ENCODE measurements at places on chromosomes 2 and 18.

DNA sequence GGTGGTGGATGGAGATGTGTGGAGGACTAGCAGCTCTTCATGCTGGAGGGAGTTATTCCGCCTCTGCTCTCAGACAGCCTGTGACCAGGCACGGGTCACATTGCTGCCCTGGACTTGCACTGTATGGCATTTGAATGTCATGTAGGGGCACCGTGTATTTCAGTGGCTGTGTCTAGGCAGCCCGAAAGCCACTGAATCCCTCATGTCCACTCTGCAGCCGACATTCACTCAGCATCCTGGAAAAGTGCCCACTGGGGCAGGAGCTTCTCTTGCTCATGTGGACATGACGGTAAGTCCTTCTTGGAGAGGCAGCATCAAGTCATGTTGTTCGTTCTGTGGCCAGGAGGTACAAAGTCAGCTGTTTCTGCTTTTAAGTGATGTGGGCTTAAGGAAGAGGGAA, 127.9 kb downstream of the SH3RF3 start:
- no peak for DNase-seq

DNA sequence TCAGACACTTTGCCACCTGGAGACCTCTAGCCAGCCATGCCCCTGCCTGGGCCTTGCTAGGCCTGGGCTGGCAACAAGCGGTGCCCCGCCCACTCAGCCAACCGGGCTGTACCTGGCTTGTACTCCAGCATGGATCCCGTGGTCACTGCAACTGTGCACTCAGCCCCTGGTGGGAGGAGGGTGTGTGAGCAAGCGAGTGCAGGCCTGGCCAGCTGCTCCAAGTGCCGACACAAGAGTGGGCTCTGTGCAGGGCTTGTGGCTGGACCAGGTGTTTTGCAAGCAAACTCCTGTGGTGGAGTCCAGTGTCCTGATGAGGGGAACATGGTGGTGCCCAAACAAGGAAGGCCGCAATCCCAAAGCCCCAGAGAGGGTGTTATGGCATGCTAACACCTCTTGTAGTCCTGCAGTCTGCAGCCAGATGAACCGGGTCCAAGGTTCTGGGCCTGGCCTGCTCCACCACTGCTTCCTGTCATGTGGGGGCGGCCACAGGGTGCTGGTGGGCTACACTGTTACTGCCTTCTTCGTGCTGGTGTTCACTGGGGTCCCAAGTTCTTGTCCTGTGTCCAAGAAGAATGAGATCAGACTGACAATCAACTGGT, 60.1 kb upstream of the CD28 start:
- no peak for DNase-seq

DNA sequence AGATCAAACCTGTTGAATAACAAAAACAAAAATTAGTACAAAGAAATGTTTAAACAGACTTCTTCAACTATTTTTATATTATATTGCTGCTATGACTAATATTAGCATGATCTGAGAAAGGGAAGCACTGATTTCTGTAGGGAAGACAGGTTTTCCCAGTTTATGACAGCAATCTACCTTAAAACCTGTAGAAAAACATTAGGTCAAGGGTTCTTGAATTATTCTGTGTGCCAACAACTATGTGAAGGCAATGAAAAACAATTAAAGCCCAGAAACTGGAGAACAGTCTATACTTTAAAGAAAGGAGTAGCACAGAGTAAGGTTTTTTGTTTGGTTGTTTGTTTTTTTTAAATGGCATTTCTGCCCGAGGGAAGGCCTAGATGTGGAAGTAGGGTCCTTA, 23.3 kb downstream of the PUM2 start:
- DNase-seq = no peak

- no peak for DNase-seq
These were observed 22.7 kb upstream of the DSC1 start for GRCh38 chr18:31185186-31185950.

DNA sequence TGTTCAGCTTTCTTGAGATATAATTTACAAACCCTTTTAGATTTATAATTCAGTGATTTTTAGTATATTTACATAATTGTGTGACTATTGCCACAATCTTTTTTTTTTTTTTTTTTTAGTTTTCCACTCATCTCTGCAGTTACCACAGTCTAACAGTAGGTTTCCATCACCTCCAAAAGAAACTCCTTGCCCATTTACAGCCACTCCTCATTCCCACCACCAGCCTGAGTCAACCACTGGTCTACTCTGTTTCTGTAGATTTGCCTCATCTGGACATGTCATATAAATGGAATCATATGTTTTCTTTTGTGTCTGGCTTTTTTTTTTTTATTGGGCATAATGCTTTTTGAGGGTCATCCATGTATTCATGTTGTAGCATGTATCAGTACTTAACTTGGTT, 16.1 kb downstream of the MTX2 start:
- DNase-seq = no peak

GRCh38 chr18:74414953-74415515, 42.1 kb downstream of the DIPK1C start:
- no peak for DNase-seq

GRCh38 chr2:137865954-137866540, 98.2 kb upstream of the HNMT start:
- peak; percentile 62 for DNase-seq

DNA sequence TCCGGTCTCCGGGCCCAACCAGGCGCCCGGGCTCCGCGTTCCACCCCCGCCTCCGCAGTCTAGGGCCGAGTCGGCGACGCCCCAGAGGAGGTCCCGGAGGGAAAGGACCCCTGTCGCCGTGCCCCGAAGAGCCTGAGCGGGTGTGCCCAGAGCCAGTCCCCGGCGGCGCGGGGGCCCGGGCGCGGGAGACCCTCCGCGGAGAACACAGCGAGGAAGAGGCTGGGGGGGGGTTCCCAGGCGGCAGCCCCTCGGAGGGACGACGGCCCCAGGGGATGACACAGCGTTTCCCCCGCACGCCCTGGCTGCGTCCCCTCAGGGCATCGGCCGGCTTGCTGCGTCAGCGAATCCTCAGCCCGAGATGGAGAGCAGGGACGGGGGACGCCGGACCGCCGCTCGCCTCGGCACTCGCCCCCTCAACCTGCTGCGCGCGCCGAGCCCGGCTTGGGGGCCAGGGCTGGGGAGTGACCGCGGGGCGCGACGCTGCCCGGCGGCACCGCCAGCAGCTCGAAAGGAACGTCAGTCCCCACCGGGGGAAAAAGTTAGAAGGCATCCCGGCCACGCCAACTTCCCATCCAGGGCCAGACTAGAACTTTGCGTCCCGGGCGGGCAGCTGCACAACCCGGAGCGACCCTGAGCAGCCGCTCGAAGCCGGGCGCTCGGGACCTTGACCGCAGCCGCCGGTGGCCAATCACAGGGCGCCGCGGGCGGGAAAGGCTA, 711 bp downstream of the SFXN5 start:
- DNase-seq = peak; percentile 37

DNA sequence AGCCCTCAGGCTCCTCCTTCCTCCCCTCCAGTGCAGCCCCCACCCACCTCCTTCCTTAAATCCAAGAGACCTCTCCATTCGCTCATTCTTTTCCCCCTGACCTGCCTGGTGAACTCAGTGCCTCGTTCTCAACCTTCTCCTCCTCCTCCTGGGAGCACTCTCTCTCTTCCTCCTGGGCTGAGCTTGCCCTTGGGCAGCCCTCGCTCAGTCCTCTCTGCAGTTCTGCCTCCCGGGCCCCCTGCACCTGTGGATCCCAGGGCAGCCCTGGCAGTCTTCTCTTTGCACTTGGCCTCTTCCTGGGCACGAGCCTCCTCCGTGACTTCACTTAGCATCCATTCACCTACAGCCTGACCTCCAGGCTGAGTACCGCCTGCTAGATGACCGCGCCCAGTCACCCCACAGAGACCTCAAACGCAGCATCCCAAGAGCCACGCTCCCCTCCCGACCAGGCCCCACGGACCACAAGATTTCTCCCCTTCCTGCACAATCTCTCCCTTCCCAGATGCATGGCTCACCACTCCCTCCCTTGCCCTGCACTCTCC, 58.9 kb upstream of the ID2 start:
- DNase-seq = no peak

DNA sequence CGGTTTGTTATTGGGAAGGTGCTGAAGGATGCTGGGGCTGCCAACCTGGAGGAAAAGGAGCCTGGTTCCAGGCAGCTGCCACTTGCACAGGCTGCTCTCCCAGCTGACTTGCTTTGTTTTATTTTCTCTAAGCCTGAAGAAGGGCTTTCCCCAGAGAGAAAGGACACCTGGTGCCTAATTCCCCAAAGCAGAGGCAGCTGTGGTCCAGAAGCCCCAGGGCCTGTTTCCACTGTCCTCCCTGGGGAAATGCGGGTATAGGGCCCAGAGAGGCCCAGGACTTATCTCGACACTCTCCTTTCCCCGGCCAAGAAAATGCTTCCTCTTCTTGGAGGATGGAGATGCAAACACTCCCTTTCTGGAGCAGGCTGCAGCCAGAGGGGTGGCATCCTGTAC, 30.1 kb downstream of the INO80C start:
- DNase-seq = no peak

DNA sequence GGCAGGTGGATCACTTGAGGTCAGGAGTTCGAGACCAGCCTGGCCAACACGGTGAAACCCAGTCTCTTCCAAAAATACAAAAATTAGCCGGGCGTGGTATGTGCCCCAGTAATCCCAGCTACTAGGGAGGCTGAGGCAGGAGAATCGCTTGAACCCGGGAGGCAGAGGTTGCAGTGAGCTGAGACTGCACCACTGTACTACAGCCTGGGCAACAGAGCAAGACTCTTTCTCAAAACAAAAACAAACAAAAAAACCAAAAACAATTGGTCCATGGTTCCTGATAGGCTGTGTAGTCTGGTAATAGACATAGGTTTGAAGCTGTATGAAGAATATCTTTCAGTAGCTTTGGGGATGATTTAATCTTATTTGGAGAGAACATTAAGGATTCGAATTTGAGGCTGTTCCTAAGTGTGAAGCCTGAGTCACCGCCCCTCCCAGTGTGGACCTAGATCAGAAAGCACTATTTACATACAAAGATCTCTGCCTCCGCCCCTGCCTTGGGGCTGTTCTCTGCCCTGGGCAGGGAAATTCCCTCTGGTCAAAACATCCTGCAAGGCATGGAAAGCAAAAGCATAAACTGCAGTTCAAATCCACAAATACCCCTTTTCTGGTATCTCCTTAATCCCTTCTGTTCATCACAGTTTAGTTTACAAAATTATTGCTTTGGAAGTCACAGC, 52.8 kb upstream of the PMAIP1 start:
- no peak for DNase-seq

DNA sequence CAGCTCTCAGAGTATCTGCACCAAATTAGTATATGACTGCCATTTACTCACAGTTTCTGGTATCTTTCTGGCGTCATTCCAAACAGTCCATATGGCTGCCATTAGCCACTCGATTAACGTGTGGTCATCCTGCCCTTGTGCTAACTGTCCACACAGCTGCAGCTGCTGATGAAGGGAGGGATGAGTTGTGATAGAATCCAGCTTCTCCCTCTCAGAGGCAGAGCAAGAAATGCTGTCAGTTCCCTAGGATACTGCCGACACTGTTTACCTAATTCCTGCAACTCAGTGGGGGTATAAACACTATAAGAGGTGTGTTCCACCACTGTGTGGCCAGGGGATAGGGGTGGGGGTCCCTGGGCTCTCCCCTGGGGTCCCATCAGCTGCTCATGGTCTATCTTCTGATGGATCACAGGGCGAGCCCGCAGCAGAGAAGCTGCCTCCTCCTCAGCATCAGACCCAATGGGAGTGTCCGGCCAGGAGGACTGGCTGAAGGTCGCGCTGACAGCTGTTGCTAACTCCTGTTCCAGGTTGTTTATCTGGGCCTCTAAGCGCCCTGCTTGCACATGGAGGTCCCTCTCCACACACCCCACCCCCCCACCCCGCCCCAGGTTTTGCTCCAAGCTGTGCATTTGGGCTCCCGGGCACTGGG, 17.3 kb upstream of the KLHL23 start:
- DNase-seq = peak; percentile 51

DNA sequence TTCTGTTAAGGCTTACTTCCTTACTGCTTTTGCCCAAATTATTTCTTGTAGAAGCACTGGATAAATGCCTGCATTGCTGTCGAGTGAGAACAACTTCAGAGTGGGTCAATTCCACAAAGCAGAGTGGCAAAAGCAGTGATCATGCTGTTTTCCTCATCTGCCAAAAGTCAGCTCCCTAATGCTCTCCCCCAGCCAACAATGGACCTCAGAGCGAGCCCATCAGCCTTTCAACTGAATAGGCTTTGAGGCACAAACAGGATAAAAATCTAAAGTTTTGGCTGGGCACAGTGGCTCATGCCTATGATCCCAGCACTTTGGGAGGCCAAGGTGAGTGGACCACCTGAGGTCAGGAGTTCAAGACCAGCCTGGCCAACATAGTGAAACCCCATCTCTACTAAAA, 222.7 kb downstream of the TCF4 start:
- no peak for DNase-seq

DNA sequence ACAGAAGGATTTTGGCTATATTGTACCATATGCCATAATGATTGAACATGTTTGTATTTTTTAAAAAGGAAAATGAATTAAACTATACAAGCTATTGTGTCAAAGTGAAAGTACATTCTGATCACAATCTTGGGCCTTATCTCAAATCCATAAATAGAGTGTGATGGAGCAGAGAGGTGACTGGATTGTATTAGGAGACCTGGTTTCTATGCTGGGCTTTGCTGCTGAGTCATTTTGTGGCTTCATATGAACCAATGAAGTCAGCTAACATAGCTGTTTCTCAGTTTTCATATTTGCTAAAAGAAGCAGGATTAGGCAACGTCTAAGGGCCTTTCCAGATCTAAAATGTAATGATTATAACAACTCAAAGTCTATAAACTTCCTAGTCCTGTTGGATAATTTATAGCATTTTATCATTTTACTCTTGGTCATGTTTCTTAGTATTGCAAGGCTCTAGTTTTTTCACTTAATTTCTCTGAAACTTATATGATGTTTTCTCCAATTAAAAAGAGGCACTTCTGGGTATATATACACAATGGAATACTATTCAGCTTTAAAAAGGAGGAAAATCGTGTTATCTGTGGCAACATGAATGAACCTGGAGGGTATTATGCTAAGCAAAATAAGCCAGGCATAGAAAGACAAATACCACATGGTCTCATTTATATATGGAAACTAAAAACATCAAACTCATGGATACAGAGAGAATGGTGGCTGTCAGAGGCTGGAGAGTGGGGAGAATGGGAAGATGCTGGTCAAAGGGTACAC, 112.3 kb downstream of the MEP1B start:
- no peak for DNase-seq

- no peak for DNase-seq
These were observed 84.0 kb downstream of the SH3RF3 start for GRCh38 chr2:109212836-109213563.

DNA sequence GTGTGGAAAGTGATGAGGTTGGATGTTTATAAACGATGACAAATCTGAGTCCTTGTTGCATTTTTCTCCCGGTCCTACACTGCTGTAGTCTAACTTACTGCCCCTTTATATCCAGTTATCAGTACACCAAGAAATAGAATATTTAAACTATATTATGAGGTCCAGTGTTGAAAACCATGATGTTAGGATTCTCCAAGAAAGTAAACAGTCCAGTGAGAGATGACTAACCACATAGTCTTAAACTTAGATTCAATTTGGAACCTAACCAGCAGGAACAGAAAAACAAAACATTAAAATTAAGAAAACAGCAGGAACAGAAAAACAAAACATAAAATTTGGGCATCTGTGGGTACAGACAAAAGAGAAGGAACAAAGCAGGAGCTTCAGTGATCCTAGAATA, 143.2 kb downstream of the TPGS2 start:
- no peak for DNase-seq

- no peak for DNase-seq
These were observed 26.5 kb downstream of the ZAP70 start for GRCh38 chr2:97739893-97740245.
